ENCODE measurements at places on chromosomes 13 and 19.

- no peak for DNase-seq
Measured at GRCh38 chr13:73428137-73428536, 369.3 kb downstream of the KLF5 start.

GRCh38 chr19:47626238-47626637 lies 17.3 kb downstream of the BICRA start:
- no peak for DNase-seq

DNA sequence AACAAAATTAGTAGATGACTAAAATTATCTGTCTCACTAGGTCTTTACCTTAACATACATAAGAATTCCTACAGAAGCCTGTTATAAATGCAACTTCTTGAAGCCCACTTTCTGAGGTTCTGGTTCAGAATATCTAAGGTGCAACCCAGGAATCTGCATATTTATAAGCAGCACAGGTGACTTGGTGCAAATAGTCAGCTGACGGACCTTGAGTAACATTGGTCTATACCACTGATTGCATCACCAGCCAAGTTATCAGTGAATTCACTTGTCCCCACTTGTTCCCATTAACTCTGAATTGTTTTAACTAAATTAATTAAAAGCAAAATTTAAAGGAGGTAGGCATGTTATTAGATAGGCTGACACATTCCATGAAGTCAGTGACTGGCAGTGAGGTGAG lies 109.9 kb downstream of the FRY start:
- DNase-seq = no peak

DNA sequence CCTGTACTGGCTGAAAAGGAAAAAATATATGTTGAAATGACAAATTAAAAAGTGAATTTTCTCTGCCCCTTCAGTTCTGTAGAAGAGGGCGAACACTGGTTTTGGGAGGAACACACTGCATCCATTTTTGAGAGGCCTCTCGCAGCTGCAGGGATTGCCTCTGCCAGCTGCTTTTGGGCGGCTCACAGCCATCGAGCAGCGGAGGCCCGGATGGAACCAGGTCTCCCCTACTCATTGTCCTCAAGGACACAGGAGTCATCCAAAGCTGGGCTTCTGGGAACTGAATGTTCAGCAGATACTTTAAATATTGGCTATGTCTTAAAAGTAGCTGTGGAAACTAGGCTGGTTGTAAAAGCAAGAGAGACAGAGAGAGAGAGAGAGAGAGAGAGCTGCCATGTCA lies 17.1 kb downstream of the RCBTB2 start:
- no peak for DNase-seq

DNA sequence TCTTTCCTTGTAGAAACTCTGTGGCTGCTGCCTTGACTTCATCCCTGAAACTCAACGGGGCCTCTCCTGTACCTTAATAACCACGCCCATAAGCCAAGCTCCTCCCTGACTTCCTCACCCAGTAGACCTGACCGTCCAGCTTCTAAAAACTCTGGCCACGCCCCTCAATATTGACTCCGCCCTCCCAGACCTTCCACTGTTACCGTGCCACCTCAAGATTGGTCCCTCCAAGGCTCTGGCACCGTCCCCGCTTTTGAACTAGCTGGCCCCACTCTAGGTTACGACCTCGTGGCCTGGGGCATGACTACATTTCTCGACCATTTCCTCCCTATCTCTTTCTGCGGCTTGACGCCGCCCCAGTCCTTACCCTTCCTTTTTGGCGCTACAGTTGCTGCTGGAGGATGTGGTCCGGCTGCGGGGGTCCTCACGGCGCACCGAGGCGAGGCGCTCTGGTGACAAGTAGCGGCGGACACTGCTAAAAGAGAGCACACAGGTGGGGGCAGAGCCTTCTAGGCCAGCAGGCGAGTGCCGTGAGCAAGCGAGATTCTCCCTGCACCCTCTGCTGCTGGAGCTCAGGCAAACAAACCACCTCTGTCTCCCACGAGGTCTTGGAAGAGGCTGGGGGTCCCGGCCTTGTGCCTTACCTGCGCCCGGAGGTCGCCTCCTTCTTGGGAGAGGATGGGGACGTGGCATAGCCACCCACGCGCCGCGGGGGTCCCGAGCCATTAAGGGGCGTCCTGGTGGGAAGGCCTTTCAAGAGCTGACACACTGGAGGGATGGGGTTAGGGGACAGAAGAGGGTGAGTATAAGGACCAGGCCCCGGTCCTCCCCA lies 2.3 kb upstream of the EML2 start:
- DNase-seq = peak; percentile 86

DNA sequence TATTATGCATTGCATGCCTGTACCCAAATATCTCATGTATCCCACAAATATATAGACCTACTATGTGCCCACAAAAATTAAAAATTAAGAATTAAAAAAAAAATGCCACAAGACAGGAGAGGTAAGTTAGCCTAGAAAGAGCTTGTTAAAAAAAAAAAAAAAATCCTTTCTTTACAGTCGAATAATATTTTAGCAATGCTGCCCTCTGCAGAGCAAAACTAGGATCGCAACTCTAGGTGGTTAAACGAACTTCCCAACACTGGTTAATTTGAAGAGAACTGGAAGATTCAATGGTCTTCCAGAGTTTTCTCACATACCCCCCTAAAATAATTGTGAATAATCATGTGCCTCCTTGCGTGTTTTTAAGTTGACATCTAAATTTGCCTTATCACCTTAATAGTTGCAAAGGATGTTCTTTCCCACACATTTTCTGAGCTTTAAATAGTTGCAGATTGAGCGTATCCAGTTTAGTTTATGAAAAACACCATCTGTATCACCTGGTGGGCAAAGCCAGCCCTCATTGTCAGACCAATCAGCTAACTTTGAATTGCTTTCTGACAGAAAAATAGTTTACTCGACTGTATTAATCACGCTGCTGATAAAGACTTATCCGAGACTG lies 47.4 kb upstream of the RCBTB2 start:
- peak; percentile 50 for DNase-seq

DNA sequence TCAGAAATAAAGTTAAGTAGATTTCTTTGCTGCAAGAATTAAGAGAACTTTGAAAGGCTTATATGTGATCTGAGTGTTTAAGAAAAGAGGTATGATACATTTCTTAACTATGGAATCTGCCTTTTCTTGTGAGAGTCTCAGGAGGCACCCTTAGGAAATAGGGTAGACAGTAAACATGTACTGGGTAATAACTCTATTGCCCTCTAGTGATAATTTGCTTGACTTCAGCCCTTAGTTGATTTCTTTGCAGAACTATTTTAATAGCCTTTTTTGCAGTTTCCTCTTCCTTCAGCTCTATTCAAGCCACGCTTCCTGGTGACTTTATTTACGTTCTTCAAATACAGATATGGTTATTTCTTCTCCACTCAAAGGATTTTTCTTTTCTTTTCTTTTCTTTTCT lies 37.0 kb upstream of the CCNA1 start:
- no peak for DNase-seq

Measured in SJSA1 (cell line).